ENCODE measurements at places on chromosomes 6 and 20. TPM values are rescaled to one million over a fixed set of nuclear protein-coding genes. Genes with fewer than 3 reads are reported as not detected.
A peak's percentile ranks its signal among the peaks of the same experiment; 100 is the strongest.

Gene OPRM1
- 21.9 TPM for total RNA-seq

Gene HLA-G
- not detected for total RNA-seq

Gene ANKRD66
- total RNA-seq, result 9.4 TPM

Gene CLPSL1
- not detected for total RNA-seq

Gene RSPO4
- total RNA-seq, result not detected

DNA sequence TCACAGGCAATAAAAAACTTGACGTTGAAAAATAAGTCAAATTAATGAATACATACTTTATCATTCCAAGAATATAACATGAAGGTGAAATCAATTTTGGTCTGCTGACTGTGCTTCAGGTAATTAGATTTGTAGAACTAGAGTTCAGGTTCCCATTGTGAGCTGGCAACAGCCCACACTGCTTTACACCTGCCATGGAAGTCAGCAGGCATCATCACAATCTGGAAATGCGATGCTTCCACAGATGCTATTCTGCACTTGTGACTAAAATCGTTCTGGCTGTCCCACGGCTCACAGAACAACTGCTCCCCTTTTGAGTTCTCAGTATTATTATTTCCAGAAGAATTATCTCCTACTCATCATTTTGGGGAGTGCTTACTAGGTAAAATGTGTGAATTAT is 62.6 kb upstream of the THEMIS start:
- DNase-seq, result no peak

DNA sequence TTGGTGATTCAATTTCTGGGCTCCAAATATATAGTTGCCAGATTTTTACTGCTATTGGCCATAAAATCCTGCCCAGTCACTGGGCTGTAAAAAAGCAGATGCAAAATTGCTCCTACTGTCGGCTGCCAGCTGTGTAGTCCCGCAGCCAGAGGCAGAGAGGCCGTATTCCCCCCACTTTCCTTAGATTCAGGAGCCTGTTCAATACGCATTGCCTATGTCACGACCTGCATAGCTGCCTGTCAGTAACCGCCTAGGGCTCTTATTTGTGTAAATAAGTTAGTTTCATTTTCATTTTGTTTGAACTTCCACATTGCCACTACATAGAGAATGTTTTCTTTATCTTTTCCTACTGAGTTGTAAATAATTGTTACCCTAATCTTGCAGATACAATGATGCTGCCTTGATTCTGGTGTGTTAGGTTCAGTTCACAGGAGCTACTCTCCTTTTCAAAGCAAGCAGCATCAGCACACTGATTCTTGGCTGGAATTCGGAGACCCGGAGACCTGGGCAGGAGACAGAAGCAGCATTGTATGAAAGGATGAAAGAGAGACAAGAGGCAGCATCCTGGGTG is 46.0 kb upstream of the UST start:
- DNase-seq, result peak; percentile 2

GRCh38 chr20:3172933-3173609 is at the start of gene LZTS3:
TSS of gene LZTS3 (minus strand) at chr20:3173549. CDS start at chr20:3167163, 6,386 bp downstream.
- peak; percentile 54 for DNase-seq

DNA sequence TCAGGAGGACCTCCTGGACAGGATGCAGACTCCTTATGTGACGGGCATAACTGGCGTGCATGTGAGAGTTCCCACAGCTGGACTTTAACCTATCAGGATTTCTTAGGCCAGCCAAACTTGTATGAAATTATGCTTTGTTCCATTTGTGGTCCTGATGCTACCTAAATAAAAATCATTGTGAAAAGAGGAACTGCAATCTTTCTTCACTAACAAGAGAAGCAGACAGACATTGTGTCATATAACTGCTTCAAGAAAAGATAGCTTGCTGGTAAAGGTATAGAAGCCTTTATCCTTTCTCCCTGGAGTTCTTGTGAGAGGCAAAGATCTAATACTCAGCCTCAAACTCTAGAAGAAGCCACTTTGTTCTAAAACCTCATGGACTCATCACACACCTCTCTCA is 87.5 kb upstream of the ENPP5 start:
- DNase-seq, result no peak

GRCh38 chr6:137700751-137701477 is 166.1 kb upstream of the TNFAIP3 start:
- no peak for DNase-seq

DNA sequence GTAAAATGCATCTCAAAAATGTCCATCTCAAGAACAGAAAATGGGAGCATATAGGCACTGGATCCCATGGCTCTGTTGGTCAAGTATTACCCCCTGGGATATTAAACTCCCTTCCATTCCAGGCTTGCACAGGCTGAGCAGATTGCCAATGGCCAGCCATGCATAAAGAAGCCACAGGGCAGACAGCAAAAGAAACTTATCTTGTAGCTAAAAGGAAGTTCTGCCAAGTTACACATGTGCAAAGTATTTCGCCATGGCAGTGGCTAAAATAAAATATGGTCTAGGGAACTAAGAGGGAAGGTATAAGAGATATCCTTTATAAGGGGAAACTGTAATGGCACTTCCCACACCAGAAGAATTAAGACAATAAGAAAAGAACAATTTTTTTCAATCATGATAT is 415.6 kb upstream of the BTBD3 start:
- no peak for DNase-seq

- no peak for DNase-seq
These were observed 418.6 kb downstream of the CDKAL1 start for GRCh38 chr6:20952699-20953474.

DNA sequence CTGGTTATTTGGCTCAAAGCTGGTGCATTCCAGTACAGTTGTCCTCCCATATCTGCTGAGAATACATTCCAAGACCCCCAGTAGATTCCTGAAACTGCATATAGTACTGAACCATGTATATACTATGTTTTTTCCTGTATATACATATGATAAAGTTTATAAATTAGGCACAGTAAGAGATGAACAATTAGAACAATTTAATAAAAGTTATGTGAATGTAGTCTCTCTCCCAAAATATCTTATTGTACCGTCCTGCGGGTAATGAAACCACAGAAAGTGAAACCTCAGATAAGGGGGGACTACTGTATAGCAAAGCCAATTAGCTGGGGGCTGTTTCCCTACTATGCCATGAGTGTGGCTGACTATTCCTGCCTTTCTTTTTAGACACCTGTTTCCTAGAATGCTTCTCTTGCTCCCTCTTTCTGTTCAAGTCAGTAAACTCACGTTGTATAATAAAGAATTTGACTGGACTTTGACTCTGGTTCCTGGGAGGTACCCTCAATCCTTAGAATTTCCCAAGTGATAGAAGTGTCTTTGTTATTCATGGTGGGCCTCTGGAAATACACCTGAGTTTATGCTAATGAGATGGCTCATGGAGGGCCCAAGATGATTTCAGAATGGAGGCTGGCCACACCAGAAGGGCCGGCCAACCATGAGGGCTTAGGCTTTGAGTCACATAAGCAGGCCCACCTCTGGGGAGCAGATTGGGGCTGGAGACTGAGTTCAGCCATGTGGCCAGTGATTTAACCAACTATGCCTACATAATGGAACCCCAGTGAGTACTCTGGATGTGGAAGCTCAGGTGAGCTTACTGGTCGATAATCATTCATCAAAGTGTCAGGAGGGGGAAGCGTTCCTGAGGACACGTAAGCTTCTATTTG is 689 bp upstream of the BLOC1S5 start:
- DNase-seq, result no peak

GRCh38 chr6:6515691-6516607 is 72.6 kb upstream of the LY86 start:
- DNase-seq, result no peak

- no peak for DNase-seq
These were observed 39.4 kb upstream of the RGS17 start for GRCh38 chr6:153170511-153170910.

DNA sequence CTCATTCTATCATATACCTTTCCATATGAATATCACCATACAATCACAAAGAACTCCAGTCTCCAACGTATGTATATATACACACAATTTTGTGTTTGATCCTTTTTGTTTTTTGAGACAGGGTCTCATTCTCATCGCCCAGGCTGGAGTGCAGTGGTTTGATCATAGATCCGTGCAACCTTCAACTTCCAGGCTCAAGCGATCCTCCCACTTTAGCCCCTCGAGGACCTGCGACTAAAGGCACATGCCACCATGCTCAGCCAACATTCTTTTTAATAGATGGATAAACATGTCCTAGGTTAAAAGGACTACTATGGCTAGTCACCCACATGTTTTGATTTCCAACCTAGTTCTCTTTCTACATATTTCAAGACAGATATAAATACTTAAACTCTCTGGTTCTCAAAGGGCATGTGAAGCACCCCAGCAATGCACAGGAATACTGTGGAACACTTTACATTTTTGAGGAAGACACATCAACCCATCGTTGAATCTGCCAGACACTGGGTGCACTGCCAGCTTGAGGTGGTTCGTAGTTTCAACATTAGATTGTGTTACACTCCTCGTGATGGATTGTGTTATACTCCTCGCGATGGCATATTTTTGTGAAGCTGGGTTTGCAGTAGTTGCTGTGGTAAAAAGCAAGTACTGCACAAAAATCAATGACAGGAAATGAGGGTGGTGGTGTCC is 40.4 kb downstream of the CSNK2A1 start:
- DNase-seq, result no peak

GRCh38 chr6:164035900-164036485 is 621.5 kb downstream of the QKI start:
- peak; percentile 24 for DNase-seq

DNA sequence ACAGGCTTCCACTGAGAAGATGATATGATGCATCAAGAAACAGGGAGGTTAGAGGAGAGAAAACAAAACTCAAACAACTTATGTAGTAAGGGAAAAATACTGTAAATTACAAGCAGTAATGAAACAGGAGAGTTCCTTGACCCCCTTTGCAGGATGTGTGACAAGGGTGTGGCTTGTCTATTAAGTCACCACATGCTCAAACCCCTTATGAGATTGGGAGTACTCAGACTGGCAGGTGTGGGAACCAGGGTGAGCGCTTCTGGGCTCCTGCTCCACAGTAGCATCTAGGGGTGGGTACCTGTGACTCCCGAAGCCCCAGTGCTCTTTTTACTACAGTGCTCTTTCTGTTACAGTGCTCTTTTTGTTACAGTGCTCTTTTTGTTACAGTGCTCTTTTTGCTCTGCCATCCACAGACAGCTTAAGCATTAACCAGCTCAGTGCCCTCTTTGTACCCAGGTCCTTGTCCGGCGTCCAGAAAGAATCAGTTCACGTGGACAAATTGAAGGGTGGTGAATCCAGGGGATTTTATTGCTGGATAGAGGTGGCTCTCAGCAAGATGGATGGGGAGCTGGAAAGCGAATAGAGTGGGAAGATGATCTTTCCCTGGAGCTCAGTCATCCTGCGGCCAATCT is 28.7 kb downstream of the OLIG3 start:
- DNase-seq, result no peak

GRCh38 chr6:152277826-152278329 is 359.3 kb downstream of the SYNE1 start:
- no peak for DNase-seq

DNA sequence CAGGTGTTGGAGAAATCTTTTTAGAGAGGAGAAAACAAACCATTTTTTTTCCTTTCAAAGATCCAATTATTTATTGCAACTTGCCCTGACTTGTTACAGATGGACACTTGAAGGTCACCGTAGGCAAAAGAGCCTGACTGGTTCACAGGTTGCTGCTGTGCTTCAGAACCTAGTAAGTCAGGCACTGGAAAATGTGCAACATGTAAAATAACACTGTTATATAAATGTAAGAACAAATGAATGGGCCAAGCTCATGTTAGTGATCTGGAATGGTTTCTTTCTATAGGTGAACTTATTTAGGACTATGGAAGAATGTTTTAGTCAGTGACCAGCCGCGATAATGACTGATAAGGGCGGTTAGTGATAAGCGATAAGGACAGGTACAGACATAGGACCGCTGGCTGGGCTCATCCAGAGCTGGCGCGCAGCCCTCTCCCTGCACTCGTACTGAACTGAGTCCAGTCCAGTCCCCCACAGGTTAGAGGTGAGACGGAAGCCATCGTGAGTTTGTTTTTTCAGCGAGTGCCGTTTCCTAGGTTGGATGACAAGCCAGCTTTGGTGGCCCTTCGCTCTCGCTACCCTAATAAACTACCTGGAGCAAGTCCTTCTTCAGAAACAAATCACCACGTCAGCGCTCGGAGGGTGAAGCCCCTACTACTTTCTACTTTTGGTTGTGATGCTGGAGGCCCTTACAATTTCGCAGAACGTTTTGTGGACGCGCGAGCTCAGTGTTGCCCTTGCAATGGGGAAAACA is 94.4 kb upstream of the PRDM1 start:
- no peak for DNase-seq

Measured in umbilical cord (tissue), 2 donors.